Fibroblast of lung (primary cell): ENCODE measurements at places on chromosomes 16 and 17. TPM values are rescaled to one million over a fixed set of nuclear protein-coding genes. Genes with fewer than 3 reads are reported as not detected.

GRCh38 chr16:69514356-69514755, 51.4 kb upstream of the NFAT5 start:
- no peaks in the 10 kb centered on the region for H3K27me3 ChIP-seq
- DNase-seq = no peak
- H3K4me3 ChIP-seq = no peak overlapping the region
- H3K27ac ChIP-seq = no peak overlapping the region
- H3K36me3 ChIP-seq = no peaks in the 10 kb centered on the region

GRCh38 chr17:62919388-62919787, 46.6 kb upstream of the TANC2 start:
- no peaks in the 10 kb centered on the region for H3K4me1 ChIP-seq
- no peaks in the 10 kb centered on the region for H3K36me3 ChIP-seq
- no peak overlapping the region for H3K4me3 ChIP-seq
- no peak overlapping the region for H3K27ac ChIP-seq
- H3K27me3 ChIP-seq = no peaks in the 10 kb centered on the region

GRCh38 chr17:30360086-30360808, 18.5 kb upstream of the CPD start:
- no peak overlapping the region for H3K4me3 ChIP-seq
- DNase-seq = no peak
- H3K36me3 ChIP-seq = no peaks in the 10 kb centered on the region
- peaks cover 6% of the 10 kb centered on the region for H3K4me1 ChIP-seq

DNA sequence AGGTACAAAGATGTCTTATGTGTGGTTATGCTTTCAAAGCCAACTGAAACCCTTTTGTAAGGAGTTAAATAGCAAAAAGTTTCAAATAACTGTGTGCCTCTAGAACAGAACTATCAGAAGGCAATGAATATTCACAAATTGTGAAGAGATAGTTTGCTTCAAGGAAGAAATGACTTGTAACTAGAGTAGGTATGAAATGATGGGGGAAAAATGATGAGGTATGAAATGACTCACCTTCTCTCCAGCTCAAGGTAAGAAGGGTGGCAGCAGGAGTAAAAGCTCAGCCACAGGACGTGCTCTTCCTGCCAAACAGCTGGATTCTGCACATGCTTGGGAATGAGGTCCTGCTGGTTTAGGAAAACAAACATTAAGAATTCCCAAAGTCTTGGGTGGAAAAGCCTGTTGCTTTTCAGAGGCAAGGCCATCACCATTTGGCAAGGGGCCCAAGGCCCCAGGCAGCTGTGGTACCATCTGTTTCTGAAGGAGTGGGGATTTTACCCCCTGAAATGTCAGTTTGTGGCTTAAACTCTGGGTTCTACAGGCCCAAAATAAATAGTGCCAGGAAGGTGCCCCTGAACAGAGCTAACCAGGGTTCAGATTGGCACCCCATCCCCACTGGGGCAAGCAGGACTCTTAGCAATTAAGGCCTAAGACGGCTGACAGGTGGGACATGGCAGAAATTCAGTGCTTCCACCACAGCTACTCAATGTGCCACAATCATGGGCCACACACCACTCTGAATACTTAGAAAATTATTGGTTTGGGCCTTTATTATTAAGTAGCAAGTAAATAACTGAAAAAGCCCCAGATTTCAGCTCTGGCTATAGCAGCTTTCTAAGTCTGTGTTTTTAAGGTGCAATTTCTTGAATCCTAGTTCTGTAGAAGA, 13.3 kb downstream of the HERPUD1 start:
- peak; percentile 36 for DNase-seq
- peaks cover 31% of the 10 kb centered on the region for H3K36me3 ChIP-seq
- H3K4me3 ChIP-seq = no peak overlapping the region
- peaks cover 9% of the 10 kb centered on the region for H3K4me1 ChIP-seq

DNA sequence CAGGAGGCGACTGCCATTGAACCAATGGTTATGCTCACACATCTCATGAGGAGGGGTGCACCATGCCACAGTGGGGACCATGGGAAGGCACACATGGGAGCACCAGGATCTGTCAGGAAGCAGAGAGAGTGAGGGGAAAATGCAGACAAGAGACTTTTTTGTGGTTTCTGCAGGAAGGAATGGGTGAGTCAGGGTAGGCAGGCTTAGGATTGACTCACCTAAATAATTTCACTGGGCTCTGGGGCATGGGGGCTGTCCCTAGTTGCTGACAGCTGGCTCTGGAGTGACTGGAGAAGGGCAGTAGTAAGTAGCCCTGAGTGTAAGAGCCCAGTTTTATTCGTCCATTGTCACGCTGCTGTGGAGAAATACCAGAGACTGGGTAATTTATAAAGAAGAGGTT, 202.4 kb downstream of the AXIN2 start:
- H3K4me3 ChIP-seq = no peak overlapping the region
- H3K27me3 ChIP-seq = no peaks in the 10 kb centered on the region
- peaks cover 8% of the 10 kb centered on the region for H3K4me1 ChIP-seq
- H3K36me3 ChIP-seq = no peaks in the 10 kb centered on the region

DNA sequence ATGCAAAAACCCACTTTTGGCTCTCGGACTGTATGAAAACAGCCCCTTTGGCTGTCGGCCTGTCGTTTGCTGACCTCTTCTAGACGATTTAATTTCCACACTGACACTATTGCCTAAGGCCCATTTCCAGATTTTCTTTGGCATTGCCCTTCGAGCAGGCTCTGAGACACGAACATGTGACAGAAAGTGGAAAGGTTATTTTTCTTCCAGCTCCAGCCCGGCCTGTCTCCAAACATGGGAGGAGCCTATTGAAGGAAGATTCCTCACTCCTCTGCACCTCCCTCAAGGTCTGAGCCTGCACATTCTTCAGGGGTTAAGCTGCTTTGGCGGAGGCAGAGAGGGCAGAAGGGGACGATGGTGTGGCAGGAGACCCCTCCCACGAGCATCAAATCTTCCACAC, 85.9 kb upstream of the FOXF1 start:
- DNase-seq = peak; percentile 25
- H3K36me3 ChIP-seq = no peaks in the 10 kb centered on the region
- no peaks in the 10 kb centered on the region for H3K27me3 ChIP-seq
- H3K4me1 ChIP-seq = no peaks in the 10 kb centered on the region
- no peak overlapping the region for H3K4me3 ChIP-seq

- H3K4me1 ChIP-seq = no peaks in the 10 kb centered on the region
- no peak overlapping the region for H3K27ac ChIP-seq
- no peak overlapping the region for H3K4me3 ChIP-seq
- no peaks in the 10 kb centered on the region for H3K36me3 ChIP-seq
Observed at GRCh38 chr16:71629278-71630016, 3.5 kb downstream of the MARVELD3 start.

GRCh38 chr17:72754513-72754912, 338.0 kb downstream of the SLC39A11 start:
- no peak overlapping the region for H3K27ac ChIP-seq
- no peak overlapping the region for H3K4me3 ChIP-seq
- H3K36me3 ChIP-seq = no peaks in the 10 kb centered on the region
- no peaks in the 10 kb centered on the region for H3K4me1 ChIP-seq
- H3K27me3 ChIP-seq = no peaks in the 10 kb centered on the region
- peak; percentile 7 for DNase-seq

DNA sequence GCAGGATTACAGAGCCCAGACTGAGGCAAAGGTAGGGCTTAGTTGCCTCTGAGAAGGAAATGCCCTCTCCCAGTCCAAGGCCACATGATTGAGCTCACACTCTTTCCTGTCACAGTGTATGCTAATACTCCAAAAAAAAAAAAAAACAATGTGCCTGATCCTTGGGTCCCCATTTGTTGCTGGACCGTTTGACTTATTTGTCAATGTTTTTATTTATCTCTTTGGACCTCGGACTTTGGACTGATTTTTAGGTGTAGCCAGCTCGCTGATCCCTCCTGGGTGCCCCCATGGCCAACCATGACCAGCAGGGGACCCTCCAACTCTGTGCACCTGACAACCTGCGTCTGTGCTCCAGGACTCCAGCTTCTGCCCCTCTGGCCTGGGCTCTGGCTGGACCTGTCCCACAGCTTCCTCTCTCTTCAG, 622 bp upstream of the CCL16 start:
- no peaks in the 10 kb centered on the region for H3K4me1 ChIP-seq
- no peak overlapping the region for H3K4me3 ChIP-seq
- no peaks in the 10 kb centered on the region for H3K36me3 ChIP-seq
- no peaks in the 10 kb centered on the region for H3K27me3 ChIP-seq
- no peak for DNase-seq

DNA sequence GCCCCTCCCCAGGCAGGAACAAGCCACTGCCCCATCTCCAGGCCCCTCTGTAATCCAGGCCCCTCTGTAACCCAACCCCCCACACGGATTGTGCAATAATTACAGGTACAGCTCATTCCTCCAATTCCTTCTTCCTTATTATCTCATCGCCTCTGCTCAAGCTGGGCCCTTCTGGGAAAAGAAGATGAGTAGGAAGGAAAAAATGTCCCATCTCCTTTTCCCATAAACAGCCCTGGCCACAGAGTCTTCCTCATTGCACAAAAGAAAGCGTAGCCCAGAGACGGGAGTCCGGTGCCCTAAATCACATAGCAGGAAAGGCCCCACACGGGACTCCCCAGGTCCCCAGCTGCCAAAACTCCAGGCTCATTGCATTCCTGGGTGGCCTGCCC, 3.6 kb upstream of the LITAFD start:
- peak; percentile 55 for DNase-seq
- H3K27ac ChIP-seq = no peak overlapping the region
- no peak overlapping the region for H3K4me3 ChIP-seq
- peaks cover 5% of the 10 kb centered on the region for H3K4me1 ChIP-seq
- H3K27me3 ChIP-seq = no peaks in the 10 kb centered on the region

- no peak overlapping the region for H3K27ac ChIP-seq
- peaks cover 3% of the 10 kb centered on the region for H3K36me3 ChIP-seq
- no peak overlapping the region for H3K4me3 ChIP-seq
- H3K4me1 ChIP-seq = no peaks in the 10 kb centered on the region
- H3K27me3 ChIP-seq = no peaks in the 10 kb centered on the region
Observed at GRCh38 chr16:50781518-50781917, 39.6 kb downstream of the CYLD start.

- no peaks in the 10 kb centered on the region for H3K36me3 ChIP-seq
- no peak overlapping the region for H3K27ac ChIP-seq
- no peak overlapping the region for H3K4me3 ChIP-seq
Observed at GRCh38 chr17:72046178-72046577, 74.6 kb upstream of the SOX9 start.

GRCh38 chr16:1963806-1964505, 670 bp downstream of the RPS2 start:
- no peaks in the 10 kb centered on the region for H3K27me3 ChIP-seq
- peak overlapping the region; percentile 99 for H3K4me3 ChIP-seq
- peak; percentile 34 for DNase-seq
- peak overlapping the region; percentile 96 for H3K27ac ChIP-seq
- peaks cover 9% of the 10 kb centered on the region for H3K4me1 ChIP-seq

- peaks cover 22% of the 10 kb centered on the region for H3K4me1 ChIP-seq
- no peak for DNase-seq
- no peak overlapping the region for H3K4me3 ChIP-seq
- H3K36me3 ChIP-seq = no peaks in the 10 kb centered on the region
- H3K27me3 ChIP-seq = no peaks in the 10 kb centered on the region
Observed at GRCh38 chr16:84925092-84925772, 86.1 kb downstream of the ZDHHC7 start.

- no peaks in the 10 kb centered on the region for H3K36me3 ChIP-seq
- no peaks in the 10 kb centered on the region for H3K27me3 ChIP-seq
- H3K27ac ChIP-seq = no peak overlapping the region
- no peaks in the 10 kb centered on the region for H3K4me1 ChIP-seq
- no peak overlapping the region for H3K4me3 ChIP-seq
Observed at GRCh38 chr17:73455050-73455687, 143.4 kb upstream of the CDC42EP4 start.

DNA sequence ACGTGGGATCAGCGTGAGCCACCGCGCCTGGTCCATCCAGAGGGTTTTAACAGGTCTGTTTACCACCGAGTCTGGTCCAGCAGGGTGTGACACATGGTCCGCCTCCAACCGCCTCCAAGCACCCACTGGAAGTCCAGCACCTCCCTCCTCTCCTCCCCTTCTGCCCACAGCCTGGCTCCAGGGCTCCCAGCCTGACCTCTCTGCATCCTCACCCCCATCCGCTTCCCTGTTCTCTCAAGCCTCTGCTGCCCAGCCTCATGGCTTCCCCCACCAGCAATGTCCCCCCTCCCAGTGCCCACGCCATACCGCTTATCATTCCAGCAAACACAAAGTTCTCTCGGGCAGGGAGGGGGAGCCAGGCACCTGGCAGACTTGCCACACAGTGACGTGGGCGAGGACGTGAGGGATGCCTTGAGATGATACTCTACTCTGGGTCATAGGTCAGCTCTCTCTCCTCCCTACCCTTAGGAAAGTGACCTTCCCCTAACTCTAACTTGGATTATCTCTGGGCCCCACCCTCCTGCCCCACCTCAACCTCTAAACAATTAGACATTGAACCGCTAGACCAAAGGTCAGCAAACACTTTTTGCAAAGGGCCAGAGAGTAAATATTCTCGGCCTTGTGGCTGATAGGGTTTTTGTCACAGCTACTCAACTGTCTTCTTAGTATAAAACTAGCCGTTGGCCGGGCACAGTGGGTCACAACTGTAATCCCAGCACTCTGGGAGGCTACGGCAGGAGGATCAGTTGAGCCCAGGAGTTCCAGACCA, 23.1 kb downstream of the CDC42EP4 start:
- no peak overlapping the region for H3K4me3 ChIP-seq
- peak overlapping the region; percentile 10 for H3K27ac ChIP-seq
- peaks cover 42% of the 10 kb centered on the region for H3K4me1 ChIP-seq
- H3K36me3 ChIP-seq = peaks cover 16% of the 10 kb centered on the region
- DNase-seq = no peak

GRCh38 chr17:49358641-49359247, 3.3 kb downstream of the ZNF652 start:
- H3K27me3 ChIP-seq = no peaks in the 10 kb centered on the region
- no peak overlapping the region for H3K4me3 ChIP-seq
- H3K36me3 ChIP-seq = no peaks in the 10 kb centered on the region
- no peak overlapping the region for H3K27ac ChIP-seq

TCF25 gene
- 171 and 176 TPM in 2 replicates for total RNA-seq

PLCG2 gene
- 0.66 and 0.77 TPM in 2 replicates for total RNA-seq

CES3 gene
- 0.77 and 1.3 TPM in 2 replicates for total RNA-seq

TEX14 gene
- under 0.01 TPM in 2 replicates for total RNA-seq

CLDN7 gene
- total RNA-seq = 2.6 and 17.2 TPM in 2 replicates

HAPSTR1 gene
- 45.2 and 57.3 TPM in 2 replicates for total RNA-seq

CLEC18B gene
- 0.77 and 0.83 TPM in 2 replicates for total RNA-seq
